Stimulated activated CD4-positive, alpha-beta T cell treated with anti-CD3 and anti-CD28 coated beads, Interleukin-4, amount 100 ng/mL, for 1 hour (primary cell): ENCODE measurements at places on chromosomes 13 and 19.
A peak's percentile ranks its signal among the peaks of the same experiment; 100 is the strongest.

DNA sequence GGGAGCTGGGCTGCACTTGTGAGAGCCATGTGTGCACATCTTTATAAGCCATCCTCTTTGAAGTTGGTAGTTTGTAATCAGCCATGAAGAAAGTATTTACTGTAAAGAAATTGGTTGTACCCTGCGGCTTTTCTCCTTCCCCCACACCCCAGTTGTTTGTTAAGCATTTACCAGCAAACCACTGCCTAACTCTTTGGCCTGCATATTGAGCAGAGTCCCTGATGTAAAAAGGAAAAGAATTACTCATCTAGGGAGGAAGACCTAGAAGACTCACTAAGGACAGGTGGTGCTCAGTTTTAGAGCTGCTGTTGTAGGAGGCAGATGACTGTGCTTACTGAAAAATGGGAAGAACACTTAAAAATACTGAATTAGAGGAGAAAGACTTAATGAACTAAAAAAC is 245.3 kb downstream of the PCCA start:
- DNase-seq, result no peak

- DNase-seq, result no peak
Observed at GRCh38 chr13:24625870-24626849, 54.0 kb upstream of the ATP12A start.

GRCh38 chr13:44439452-44440024 is 65.9 kb downstream of the SERP2 start:
- no peak for DNase-seq

- no peak for DNase-seq
Observed at GRCh38 chr19:14418856-14419105, 360 bp downstream of the DDX39A start.

DNA sequence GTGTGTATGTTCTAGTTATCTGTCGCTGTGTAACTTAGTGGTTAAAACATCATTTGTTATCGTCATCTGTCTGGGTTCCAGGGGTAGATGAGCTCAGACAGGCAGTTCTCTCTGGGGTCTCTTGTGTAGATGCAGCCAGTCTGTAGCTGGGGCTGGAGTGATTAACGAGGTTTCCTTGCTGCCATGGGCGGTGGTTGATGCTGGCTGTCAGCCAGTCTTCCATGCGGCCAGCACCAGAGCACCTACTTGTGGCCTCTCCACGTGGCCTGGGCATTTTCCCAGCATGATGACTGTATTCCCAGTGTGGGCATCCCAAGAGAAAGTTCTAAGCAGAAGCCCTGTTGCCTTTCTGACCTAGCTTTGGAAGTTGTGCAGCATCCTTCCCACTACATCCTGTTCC is 10.7 kb downstream of the ERCC5 start:
- DNase-seq, result no peak

- DNase-seq, result no peak
Observed at GRCh38 chr13:91242652-91243051, 104.8 kb upstream of the MIR17HG start.

DNA sequence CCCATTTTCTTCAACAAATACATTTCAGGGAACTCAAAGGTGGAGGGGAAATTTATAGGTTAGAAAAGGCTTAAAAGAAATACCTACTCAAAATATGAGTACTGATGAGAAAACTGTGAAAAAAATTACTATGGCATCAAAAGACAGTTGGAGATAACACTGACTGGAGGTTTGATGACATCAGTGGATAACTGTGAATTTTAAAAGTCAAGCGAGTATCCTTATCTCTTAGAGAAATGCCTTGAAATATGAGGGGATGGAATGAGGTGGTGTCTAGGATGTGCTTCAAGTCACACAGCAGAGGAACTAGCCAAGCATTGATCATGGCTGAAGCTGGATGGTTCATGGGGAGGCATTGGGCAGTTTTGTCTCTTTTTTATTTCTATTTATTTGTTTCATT is 27.2 kb upstream of the SLC15A1 start:
- DNase-seq, result no peak

DNA sequence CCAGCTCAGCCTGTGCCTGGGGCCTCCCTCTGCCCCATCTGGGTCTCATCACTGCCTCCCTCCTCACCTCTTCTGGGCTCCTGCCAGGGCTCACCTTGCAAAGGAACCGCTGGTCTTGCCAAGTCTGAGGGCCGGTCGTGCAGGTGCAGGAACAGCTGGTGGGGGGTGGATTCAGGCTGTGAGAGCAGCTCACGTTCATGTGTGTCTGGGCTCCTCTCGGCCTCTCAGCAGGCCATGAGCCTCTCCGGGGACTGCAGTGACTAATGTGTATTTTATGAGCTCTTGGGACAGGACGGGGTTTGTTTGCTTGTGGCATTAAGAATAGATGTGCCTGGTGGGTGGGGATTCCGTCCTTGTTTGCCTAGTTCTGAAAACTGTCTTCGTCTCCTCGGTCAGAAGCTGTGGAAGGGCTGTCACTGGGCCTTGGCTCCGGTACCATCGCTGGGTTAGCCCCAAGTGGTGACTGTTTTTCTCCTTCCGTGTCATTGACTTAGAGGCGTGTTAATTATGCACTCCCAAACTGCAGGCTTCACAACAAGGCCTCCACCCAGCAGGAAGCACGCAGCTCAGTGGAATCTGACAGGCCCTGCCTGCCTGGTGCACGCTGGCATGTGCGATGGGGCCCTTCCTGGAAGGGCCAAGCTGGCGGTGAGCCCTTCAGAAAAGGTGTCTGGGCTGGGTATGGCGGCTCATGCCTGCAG is 77.6 kb downstream of the KDM4B start:
- DNase-seq, result no peak

DNA sequence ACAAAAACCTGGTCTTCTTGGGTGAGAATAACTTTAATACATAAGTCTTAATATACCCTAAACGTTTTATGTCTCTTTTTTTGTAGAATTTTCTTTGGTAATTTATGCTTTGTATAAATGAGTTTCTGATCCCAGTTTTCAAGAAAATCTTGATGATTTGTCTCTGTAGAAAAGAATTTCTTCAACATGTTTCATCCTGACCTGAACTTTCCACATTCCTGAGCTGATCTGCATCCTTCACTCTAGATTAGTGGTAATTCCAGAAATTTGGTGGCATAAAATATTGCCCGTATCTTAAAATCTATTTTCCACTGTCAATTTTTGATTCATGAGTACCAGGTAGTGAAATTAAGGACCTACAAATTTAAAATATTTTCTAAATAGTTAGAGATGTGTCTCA is 16.3 kb downstream of the ZNF714 start:
- no peak for DNase-seq

DNA sequence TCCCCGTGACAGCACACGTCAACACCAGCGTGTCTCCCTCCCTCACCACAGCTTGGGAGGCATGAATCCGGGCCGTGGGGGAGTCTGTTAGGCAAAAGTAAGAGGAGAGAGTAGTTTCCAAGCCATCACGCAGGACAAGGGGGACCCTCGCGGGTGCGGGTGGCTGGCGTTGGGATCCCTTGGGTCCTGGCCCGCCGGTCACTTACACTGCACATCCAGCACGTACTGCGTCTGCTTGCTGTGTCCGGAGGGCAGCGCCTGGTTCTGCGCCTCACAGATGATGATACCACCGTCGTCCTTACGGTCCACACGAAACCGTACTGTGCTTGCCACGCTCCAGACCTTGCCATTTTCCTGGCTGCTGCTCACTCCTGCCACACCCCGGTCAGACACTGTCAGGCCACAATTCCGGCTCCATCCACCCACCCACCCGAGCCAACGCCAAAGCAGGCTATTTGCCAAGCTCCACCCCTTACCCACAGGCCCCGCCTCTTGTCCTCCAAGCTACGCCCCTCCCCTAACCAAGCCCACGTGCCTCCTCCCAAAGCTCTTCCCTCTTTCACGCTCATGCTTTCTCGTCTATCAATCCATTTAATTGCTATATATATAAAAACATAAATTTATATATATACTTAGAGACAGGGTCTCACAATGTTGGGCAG is 6.6 kb upstream of the ZNF428 start:
- DNase-seq, result no peak

GRCh38 chr13:91157273-91158016 is 190.0 kb upstream of the MIR17HG start:
- no peak for DNase-seq

GRCh38 chr19:6744381-6745301 is 5.2 kb downstream of the TRIP10 start:
- no peak for DNase-seq

GRCh38 chr13:57636816-57637215 is 5.3 kb downstream of the PCDH17 start:
- DNase-seq, result no peak

DNA sequence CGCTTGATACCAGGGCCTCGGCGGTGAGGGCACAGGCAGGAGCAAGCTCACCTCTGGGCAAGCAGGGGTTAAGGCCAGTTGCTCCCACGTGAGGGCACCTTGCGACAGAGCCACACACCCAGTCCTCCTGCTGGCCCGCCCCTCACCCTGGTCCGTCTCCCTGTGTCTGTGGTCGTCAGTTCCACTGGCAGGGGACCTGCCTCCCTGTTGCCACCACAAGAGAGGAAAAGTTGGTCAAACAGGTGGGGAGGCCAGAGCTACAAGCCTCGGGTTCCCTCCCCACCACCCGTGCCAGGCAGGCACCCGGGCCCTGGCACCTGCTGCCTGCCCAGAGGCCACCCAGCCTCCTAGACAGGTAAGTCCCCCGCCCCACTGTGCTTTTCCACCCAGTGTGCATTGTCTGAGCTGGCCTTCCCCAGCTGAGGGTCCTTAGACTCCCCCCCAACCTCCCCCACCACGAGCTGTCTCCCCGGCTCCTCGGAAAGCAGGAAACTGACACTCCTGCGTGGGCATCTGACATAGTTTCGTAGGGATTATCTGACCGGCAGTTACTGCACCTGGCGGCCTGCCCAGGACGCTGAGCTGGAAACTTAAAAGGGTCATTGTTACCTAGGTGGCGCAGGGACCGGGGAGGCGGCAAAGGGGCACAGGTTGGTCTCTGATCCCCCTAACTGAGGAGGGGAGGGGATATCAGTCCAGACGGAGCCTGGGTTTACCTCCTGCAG is at the start of gene TJP3:
TSS of gene TJP3 (plus strand) at position 178 of the 725 bp plus-strand sequence. CDS start 20,049 bp downstream, outside the sequence.
- DNase-seq, result no peak

DNA sequence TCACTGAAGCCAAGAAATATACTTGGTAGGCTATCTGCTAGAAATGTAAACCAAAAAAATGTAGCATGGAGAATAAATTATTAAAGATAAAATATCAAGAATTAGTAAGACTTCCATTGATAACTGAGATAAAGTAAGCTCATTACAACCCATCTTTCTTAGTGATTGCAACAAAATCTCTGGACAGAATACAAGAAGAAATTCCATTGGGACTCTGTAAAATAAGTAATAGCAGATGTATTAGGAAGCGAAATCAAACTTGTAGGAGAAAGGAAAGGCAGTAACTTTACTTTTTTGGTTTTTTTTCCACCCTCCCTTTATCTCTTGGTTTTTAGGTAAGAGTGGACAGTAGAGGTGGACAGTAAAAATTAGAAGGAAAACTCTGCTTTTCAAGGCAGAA is 605.7 kb downstream of the DACH1 start:
- DNase-seq, result no peak

DNA sequence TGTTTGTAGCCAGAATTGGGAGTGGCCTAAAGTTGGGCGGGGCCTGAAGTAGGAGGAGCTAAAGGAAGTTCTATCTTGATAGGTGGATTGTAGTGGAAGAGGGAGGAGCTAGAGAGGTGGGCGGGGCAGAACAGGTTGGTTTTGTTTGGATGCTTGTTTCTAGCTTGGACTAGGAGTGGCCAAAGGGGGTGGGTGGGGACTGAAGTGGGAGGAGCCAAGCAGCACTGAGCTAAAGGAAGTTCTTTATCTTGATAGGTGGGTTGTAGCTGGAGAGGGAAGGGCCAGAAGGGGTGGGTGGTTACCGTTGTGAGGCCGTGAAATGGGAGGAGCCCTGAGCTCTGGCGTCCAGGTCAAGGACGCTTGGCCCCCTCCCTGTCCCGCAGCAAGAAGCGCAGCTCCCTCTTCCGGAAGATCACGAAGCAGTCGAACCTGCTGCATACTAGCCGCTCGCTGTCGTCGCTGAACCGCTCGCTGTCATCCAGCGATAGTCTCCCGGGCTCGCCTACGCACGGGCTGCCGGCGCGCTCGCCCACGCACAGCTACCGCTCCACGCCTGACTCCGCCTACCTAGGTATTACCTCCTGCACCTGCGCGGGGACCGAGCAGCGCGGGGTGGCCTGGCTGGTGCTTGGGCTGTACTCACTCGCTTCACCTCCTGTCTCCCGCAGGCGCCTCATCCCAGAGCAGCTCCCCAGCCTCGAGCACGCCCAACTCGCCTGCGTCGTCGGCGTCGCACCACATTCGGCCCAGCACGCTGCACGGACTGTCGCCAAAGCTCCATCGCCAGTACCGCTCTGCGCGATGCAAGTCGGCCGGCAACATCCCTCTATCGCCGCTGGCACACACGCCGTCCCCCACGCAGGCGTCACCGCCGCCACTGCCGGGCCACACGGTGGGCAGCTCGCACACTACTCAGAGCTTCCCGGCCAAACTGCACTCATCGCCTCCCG is 8.0 kb downstream of the DNASE2 start:
- DNase-seq, result peak; percentile 38

- DNase-seq, result no peak
Observed at GRCh38 chr13:95641291-95642027, 3.0 kb downstream of the DZIP1 start.

GRCh38 chr13:95217920-95218830 is 83.1 kb downstream of the ABCC4 start:
- no peak for DNase-seq

GRCh38 chr13:35789335-35790165 is 313.1 kb upstream of the MAB21L1 start:
- no peak for DNase-seq

DNA sequence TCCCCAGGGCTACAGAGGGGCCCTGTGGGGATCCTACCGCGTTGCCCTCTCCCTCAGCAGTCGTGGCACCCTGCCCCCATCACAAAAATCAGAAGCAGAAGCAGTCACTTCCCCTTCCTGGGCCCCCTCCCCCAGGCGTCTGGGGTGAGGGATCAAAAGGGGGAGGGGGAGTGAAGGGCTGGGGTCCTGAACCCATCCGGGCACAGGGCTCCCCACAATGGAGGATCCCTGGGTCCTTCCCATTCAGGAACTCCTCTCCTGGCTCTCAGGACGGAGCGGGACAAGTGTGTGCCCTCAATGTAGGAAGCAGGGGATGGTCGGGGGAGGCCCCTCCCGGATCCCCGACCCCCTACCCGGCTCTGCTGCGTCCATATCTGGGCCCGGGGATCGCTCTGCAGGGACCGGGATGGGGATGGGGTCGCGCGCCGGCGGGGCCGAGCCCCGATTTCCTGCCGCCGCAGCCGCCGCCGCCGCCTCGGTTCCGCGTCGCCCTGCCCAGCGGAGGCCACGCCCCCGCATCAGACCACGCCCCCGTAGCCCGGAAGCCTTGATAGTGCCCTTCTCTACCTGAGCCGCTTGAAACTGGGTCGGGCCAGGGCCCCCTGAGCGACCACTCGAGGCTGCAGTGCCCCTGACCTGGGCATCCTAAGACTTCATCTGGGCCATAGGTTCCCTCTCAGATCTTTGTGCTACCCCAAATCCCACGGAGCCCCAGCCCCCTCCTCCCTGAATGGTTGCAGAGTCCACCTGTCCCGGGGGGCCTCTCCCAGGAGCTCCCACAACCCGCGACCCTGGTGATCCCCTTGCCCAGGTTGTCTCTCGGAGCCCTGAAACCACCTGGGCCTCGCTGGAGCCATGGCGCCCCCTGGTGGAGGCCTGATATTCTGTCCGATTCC is at the start of gene GMIP:
TSS of gene GMIP (minus strand) at position 500 of the 896 bp plus-strand sequence. CDS start at position 372, 128 bp downstream.
- DNase-seq, result peak; percentile 86
